ENCODE measurements at places on chromosomes 11 and 22. TPM values are rescaled to one million over a fixed set of nuclear protein-coding genes. Genes with fewer than 3 reads are reported as not detected.

DNA sequence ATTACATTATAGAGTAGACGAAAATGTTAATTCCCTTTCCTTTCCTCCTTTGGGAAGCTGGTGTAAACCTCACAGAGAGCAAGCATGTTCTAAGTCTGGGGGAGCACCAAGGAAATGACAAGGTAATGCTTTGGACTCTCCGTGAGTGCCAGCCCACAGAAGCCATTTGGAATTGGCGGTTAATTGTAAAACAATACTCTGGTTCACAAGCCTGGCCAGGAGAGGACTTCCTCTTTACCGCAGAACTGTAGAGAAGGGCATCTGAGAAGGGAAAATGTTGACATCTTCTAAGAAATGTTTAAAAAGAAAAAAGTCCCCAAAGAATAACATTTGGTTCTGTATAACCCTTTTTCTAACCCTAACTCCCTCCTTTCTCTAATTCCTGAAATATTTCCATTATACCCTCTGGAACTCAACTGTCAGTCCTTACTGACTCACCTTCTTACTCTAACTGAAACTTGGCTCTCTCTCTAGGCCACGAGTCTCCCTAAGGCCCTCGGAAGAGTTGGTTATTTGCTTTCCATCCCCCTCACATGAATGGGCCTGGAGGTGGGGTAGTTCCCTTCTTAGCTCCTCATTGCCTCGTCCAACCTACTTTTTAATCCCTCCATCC, 379.8 kb downstream of the SOX6 start:
- no peak for DNase-seq

DNA sequence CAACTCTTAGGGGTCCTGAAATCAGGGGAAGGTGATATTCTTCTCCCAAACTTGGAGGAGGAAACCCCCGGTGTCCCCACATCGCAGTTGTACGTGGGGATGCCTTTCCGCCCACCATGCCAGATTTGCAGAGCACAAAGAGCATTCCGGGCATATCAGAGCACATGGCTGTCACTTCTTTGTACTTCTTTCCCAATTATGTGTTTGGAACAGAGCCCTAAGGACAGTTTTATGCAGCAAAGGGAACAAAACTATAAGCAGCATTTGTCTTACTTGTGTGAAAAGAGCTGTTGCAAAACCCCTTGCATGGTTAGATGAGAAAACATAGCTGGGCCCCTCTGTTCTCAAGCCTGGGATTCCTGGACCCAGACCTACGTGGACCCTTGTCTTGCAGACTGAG, 41.2 kb downstream of the NTM start:
- no peak for DNase-seq

- DNase-seq = peak; percentile 75
Observed at GRCh38 chr11:70944636-70945035, 307.7 kb downstream of the SHANK2 start.

DNA sequence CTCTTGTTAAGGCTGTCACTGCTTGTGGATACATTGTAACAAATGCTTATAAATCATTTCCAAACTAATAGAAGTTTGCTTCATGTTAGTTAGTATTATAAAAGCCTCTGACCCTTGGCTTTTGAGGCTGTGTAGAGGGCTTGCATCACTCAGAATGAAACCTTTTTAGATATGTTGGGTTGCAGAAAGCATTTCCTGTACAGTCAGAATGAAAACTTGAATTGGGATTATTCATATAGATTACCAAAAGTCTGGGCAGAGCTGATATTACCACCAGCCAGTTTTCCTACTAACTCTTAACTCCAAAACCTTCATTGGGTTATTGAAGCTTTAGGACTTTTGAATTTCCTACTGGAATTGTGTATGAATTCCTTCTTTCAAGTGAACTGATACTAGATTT, 12.0 kb downstream of the KMT2A start:
- no peak for DNase-seq

Gene PHOX2A
- 2.8 TPM for total RNA-seq

Gene FAT3
- total RNA-seq = 10.7 TPM

DNA sequence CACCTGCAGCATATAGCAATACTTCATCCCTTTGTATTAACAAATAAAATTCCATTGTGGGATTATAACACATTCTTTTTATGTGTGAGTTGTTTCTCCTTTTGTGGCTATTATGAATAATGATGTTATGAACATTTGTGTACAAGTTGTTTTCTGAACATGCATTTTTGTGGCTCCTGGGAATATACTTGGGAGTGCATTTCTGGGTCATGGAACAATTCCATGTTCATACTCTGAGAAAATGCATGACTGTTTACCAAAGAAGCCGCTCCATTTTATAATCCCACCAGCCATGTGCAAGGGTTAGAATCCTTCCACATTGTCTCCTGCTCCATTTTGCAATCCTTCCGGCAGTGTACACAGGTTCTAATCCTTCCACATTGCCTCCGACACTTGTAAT, 713.8 kb downstream of the TBC1D22A start:
- DNase-seq = no peak

Gene VPS26B
- total RNA-seq = 25.3 TPM

Gene JHY
- total RNA-seq = 2.4 TPM

Gene RIMBP3B
- total RNA-seq = 0.24 TPM

DNA sequence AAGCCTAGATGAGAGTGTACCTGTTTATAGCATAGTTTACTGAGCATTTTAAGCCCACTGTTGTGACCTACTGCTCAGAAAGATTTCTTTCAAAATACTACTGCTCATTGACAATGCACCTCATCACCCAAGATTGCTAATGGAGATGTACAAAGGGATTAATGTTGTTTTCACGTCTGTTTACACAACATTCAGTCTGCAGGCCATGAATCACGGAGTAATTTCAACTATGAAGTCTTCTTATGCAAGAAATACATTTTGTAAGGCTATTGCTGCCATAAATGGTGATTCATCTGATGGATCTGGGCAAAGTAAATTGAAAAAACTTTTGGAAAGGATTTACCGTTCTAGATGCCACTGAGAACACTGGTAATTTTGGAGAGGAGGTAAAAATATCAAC, 112.9 kb downstream of the KIF18A start:
- DNase-seq = no peak

DNA sequence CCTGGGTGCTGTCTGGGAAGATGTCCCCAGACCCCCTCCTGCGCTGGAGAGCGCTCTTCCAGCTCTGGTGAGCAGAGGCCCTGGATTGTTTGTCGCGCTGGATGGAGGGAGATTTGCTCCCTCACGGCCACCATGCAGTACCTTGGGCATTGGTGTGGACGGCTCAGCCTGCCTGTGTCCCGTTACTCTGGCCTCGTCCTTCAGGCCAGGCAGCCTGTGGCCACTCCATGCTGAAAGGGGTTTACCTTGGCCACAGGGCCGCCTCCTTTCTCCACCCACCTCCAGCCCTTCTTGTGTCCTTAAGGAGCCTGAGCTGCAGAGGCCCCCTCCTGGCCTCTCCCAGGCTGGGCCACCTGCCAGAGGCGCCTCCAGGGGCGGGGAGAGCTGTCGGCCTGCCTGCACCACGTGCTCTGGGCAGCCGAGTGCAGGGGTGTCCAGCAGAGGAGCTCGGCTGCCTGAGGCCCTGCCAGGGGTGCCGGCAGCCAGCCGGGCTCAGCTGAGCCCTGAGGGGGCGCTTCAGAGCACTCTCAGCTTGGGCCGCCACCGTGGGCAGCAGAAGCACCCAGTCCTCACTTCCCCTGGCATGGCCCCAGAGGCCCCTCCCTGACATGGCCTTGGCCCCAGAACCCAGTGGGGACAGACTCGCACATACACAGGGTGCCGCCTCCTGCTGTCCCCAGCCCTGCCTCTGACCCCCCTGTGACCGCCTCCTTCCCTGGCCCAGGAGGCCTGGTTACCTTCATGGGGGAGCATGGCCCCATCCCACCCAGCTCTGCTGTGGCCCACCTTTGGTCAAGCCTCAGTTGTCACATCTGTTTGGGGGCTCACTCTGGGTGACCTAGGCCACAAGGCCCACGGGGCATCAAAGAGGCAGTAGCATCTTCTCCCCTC, 3.4 kb downstream of the CCND1 start:
- peak; percentile 59 for DNase-seq

DNA sequence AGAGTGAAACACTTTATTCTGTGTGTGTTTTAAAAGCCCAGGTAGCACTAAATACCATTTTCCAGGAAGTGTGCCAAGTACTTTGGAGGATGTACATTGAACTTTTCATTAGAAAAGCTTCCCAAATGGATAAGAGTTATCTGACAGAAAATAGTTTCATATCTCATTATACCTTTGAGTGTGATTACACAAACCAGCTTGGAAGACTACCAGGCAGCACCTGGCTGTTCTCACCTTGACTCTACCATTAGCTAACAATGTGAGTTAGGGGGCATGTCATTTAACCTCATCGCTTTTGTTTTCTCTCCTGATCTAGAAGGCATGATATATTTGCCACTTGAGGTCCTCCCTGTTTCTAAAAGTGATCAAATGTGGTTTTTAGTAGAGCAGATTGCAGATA, 50.2 kb downstream of the GRM5 start:
- no peak for DNase-seq

Gene GLB1L2
- total RNA-seq = 3.7 TPM

GRCh38 chr11:56396047-56396446, 16.4 kb upstream of the OR5AL1 start:
- peak; percentile 16 for DNase-seq

Gene MRGPRX3
- not detected for total RNA-seq

- no peak for DNase-seq
Observed at GRCh38 chr11:32107647-32108046, 16.8 kb downstream of the RCN1 start.

Gene TRIM29
- total RNA-seq = not detected

Gene ME3
- total RNA-seq = 0.83 TPM

DNA sequence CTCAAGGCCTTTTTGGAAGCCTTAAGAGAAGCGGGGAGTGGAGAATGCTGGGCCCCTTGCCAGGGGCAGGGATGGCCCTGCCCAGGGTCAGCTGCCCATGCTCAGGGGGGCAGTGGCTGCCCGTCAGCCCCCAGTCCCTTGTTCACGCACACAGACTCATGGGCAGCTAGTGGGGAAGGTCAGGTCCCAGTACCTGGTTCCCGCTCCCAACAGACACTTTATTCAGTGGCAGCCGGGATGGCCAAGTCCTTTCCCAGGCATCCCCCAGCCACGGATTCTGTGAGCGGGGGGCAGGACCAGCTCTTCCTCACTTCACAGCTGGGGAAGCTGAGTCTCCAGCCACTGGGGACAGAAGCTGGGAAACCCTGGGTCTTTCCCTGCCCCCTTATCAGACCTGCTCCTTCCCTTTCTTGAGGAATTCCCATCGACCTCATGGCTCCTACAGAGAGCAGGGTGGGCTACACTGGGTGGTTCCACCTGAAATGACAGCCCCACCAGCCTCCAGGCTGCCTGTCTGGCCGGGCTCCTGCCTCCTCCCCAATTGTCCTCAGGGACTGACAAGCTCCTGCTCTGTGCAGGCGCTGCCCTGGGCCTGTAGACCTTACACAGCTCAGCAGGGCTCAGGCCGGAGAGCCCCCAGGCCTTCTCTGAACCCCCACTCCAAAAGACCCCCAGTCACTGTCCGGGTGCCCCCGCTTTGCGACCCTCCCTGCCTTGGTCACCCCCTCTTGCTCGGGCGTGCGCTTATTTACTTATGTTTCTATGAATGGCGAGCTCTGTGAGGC, 61.0 kb upstream of the FGF3 start:
- DNase-seq = no peak

DNA sequence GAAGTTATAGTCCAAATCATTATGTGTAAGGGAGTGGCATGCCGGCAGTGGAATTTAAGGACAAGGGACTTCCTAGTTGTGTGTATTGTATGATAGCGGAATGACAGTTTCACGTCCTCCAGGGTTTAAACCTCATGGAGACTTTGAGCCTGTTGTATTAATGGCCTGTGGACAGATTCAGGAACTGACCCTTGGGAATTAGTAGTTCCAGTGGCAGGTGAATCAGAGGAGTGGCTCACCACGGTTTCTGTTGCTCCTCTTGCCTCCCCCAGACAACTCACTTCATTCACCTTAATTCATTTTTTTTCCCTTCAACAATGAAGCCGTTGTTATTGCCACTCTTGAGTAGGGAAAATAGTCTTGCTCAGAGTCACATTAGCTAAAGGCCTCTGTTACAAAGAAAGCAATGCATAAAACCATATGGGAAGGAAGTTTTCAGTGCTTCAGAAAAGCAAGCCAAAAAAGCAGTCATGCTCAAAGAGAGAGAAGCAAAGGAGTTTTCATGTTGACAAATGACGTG, 22.6 kb downstream of the AMOTL1 start:
- no peak for DNase-seq

Gene APLNR
- 1.4 TPM for total RNA-seq

GRCh38 chr11:57474803-57475115, 14.4 kb downstream of the RTN4RL2 start:
- DNase-seq = peak; percentile 76

Gene CHST1
- 0.87 TPM for total RNA-seq

DNA sequence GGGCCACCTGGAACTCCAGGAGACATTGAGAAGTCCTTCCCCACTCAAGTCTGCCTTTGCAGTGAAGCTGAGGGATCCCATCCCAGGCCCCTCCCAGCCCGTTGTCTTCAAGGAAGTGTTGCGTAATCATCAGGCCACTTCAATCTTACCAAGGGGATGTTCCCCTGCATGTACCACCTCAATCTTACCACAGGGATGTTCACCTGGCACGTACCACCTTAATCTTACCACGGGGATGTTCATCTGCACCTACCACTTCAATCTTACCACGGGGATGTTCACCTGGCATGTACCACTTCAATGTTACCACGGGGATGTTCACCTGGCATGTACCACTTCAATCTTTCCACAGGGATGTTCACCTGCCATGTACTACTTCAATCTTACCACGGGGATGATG, 108.0 kb upstream of the SYN3 start:
- peak; percentile 34 for DNase-seq

- no peak for DNase-seq
Observed at GRCh38 chr22:43262990-43263644, 76.2 kb upstream of the TTLL12 start.

Gene DGCR6
- 11.6 TPM for total RNA-seq

DNA sequence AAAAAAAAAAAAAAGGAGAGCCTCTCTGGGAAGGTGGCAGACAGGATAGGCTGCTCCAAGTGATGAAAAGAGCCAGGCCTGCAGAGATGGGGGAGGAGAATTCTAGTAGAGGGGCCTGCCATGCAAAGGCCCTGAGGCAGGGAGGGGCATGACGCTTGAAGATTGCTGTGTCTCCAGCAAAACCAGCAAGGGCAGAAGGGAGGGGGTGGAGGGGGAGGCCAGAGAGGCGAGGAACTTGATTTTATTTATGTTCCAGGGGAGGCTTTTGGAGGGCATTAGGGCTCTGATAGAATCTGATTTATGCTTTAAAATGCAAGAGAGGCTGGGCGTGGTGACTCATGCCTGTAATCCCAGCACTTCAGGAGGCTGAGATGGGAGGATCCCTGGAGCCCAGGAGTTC, 16.7 kb upstream of the PACSIN2 start:
- DNase-seq = no peak

Gene JAML
- not detected for total RNA-seq

- DNase-seq = peak; percentile 63
Observed at GRCh38 chr11:69705351-69705811, 1.6 kb upstream of the FGF19 start.

Gene NXPE2
- total RNA-seq = not detected

Gene SIK3
- total RNA-seq = 14.4 TPM

GRCh38 chr11:93648158-93648557, 13.3 kb upstream of the CEP295 start:
- DNase-seq = no peak

Gene ISX
- total RNA-seq = not detected

Gene ADSL
- total RNA-seq = 208 TPM

Gene OR8B12
- total RNA-seq = not detected

Measured in H7 (cell line).